Activated naive CD4-positive, alpha-beta T cell treated with anti-CD3 and anti-CD28 coated beads, Interleukin-2, amount 50 U/mL, for 72 hours (primary cell): ENCODE measurements at places on chromosomes 12 and 14. TPM values are rescaled to one million over a fixed set of nuclear protein-coding genes. Genes with fewer than 3 reads are reported as not detected.

GRCh38 chr12:68759852-68760251 lies 13.9 kb downstream of the SLC35E3 start:
- no peak for DNase-seq

DNA sequence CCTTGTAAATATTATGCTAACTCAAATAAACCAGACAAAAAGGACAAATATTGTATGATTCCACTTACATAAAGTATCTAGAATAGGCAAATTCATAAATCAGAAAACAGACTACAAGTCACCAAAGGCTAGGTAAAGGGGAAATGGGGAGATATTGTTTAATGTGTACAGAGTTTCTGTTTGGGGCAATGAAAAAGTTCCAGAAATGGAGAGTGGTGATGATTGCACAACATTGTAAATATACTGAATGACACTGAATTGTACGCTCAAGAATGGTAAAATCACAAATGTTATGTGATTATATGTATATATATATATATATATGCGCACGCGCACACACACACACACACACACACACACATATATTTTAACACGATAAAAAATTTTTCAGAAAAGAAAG lies 182.5 kb downstream of the SLC2A13 start:
- DNase-seq = no peak

GRCh38 chr12:26149968-26150500 lies 25.2 kb upstream of the BHLHE41 start:
- DNase-seq = no peak

- DNase-seq = peak; percentile 40
These were observed 485 bp downstream of the SENP1 start for GRCh38 chr12:48105321-48105866.

- DNase-seq = no peak
These were observed 247.1 kb downstream of the SPTSSA start for GRCh38 chr14:34214961-34215360.

GRCh38 chr14:63611078-63611477 lies 30.6 kb downstream of the WDR89 start:
- no peak for DNase-seq

DNA sequence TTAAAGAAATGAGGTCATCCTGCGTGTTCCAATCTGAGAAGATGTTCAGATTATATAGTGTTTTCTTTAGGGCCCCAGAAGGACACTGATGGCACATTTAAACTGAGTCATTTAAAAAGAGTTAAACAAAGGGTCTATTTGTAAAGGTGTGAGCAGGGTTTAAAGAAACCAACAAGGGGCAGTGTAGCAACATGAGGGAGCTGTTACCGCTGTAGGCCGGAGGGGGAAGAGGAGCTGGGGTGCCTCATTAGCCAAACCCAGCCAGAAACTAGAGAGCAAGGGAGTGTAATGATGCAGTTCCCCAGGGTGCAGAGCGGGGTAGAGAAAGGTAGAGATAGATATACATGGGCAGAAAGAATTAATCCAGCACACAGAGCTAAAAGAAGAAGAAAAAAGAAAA lies 160.4 kb downstream of the TBX5 start:
- no peak for DNase-seq

GRCh38 chr14:32934073-32934880 lies 4.4 kb upstream of the NPAS3 start:
- no peak for DNase-seq

- no peak for DNase-seq
These were observed 13.3 kb downstream of the CPM start for GRCh38 chr12:68919581-68920239.

DNA sequence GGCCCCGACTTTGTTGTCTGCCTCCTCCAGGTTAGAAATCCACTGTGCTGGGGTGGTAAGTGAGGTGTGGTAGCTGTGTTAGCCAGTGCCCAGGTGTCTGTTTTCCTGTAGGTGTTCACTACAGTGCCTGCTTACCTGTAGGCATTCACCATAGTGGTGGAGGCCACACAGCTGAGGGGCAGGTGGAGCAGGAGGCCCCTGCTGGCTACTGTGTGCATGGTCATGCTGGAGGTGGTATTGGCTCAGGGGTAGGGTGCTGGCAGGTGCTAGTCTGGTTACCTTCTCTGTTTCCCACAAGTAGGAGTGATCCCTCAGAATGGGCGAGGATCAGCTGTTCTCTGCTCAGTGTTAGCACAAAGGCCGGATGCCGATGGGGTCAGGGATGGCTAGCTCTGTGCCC lies 217.3 kb downstream of the SYT10 start:
- DNase-seq = no peak

The ACVR1B gene
- total RNA-seq = 5.2 TPM

DNA sequence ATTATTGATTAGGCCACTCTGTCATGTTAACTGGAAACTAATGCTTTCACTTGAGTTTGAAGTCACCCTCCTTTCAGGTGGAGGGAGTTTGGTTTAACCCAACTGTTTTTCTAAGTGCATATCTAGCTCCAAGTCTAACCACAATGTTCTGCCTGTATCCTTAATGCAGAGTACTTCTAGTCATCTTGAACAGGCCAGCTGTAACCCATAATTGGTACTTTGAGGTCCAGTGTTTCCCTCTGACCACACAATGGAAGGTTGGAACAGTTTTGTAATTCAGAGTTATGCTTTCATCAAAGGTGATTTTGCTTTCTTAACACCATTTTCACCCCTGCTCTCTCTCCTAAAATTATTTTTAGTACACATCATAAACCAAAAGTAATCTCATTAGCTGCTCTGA lies 237.2 kb upstream of the DCN start:
- no peak for DNase-seq

The NGB gene
- not detected for total RNA-seq

The ADAM21 gene
- not detected for total RNA-seq

DNA sequence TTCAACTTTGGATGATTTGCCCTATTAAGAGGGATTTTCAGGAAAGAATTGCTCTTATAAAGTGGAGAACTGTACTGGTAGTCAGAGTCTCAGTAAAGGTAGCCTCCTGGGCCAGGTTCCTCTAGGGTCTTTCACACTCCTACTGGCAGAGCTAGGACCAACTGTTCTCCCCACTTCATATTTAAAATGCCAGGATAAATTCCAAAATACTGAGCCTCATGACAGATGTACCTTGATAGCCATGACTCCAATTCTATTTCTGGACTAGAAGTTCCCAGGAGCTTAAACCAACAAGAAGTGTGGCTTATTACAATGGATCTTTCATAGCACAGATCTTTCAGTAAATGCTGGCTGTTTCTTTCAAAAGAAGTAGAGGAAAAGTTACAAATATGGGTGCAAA lies 126.5 kb downstream of the C12orf75 start:
- no peak for DNase-seq

The KRT6C gene
- not detected for total RNA-seq

- no peak for DNase-seq
These were observed at the start of gene TRHDE for GRCh38 chr12:72272091-72272661. Gene TRHDE (plus strand): TSS chr12:72272370. CDS start chr12:72272644, 274 bp downstream.

GRCh38 chr14:45810152-45810872 lies 557.3 kb upstream of the MIS18BP1 start:
- no peak for DNase-seq
